Activated CD4-positive, alpha-beta T cell treated with anti-CD3 and anti-CD28 coated beads, Interleukin-2, amount 50 U/mL, for 1 hour (primary cell): ENCODE measurements at places on chromosomes 4 and X.

DNA sequence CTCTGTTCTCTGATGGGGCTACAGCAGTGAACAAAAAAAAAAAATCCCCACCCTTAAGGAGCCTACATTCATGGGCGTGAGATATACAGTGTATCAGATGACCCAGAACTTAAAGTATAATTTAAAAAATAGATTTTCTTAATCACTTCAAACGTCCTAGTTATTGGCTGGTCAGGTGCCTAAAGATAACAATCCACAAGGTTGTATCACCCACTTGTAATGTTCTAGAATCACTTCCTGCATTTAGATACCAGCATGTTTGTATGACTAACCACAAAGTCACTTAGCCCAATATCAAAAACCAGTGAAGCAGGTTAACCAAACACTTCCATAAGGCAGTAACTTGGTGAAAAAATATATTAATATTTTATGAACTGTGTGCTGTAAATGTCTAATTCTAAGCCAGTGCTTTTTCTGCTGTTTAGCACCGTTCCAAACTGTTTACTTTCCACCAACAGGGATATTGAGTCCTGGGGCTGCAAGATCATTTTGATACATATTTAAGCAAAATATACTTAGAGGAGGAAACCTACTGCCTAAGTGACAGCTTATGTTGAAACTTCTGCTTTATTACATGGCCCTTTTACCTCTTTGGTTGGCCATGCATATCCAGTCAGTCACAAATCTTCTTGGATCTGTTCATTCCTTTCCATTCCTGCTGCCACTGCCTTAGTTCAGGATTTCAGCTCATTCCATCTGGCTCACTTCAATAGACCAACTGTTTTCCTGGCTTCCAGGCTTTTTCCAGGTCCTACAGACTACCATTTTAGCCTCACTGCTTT lies 43.3 kb downstream of the CD40LG start:
- DNase-seq, result no peak

DNA sequence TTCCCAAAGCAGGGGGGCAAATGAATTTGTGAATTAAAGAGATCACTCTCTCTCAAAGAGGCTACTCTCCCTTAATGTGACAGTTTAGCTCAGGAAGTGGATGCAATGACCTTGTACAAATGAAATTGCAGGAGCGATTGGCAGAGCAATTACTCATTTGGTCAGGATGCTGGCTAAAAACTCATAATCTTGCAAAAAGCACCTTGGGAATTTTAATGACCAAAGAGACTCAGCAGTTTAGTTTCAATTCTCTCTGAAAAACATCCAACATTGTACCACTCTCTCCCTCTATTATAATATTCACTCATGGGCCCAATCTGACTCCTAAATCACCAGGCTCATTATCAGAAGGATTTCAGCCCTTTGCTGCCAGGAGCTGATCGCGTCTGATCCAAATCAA lies 26.1 kb downstream of the PDGFC start:
- no peak for DNase-seq

- DNase-seq, result no peak
Observed at GRCh38 chrX:63963095-63963784, 178.2 kb upstream of the ARHGEF9 start.

DNA sequence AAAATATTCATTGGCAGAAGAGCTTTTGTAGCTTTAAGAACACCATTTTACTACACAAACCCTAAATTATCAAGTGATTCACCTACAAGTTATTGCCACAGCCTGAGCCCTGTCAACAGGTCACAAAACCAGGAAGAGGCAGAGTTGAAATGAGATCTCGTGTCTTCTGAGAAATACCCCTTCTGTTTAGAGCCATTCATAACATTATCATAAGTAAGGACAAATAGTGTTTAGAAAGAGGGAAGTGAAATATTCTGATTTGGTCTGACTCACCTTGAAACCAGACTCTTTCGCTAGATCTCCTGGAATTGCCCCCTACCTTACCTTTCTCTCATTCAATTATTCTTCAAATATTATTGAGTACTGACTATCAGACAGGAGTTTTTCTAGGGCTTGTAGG lies 5.9 kb downstream of the ETDB start:
- DNase-seq, result no peak

- no peak for DNase-seq
Observed at GRCh38 chrX:3940000-3940610, 226.7 kb upstream of the PRKX start.

DNA sequence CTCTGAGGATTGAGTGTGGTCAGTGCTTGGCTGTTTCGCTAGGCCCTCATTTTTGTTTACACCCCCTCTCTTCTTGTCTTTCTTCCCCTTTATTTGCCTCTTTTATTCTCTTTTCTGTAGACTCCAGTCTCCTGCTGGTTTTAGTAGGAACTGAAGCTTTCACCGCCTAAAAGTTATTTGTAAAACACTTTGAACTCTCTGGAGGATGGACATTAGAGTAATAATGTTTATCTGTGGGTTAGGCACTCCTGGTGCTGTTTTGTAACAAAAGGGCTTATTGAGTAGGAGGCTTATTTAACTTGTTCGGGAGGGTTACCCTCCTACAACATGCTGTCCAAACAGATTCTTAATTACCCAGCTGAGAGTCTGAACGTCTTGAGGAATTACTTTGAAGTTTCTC lies 1.6 kb upstream of the ARHGAP10 start:
- no peak for DNase-seq

DNA sequence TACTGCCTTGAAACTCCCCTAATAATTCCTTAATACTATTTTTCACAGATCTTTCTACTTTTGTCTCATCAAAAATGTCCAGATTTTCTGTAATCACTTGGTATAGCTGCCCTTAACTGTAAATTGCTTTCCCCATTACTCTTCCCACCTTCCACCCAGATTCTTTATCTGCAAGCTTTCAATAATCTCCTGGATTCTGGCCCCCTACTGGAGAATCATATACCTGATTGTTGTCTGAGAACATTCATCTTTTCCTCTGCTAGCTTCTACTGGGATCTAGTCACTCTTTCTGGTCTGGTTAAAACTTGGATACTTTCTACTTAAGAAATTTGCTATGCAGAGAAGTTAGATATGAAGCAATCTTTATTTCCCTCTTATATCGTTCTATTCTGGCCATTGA lies 552.6 kb downstream of the PCDH19 start:
- no peak for DNase-seq
